ENCODE measurements at places on chromosomes 13 and 19.

GRCh38 chr13:96743296-96744089 lies 250.8 kb downstream of the OXGR1 start:
- DNase-seq: no peak

GRCh38 chr19:19115954-19116353 lies 22.3 kb downstream of the TMEM161A start:
- DNase-seq: no peak

- DNase-seq: no peak
Observed at GRCh38 chr19:27774337-27774736, 1438.6 kb downstream of the UQCRFS1 start.

- no peak for DNase-seq
Observed at GRCh38 chr19:1220976-1221903, 15.7 kb downstream of the STK11 start.

- no peak for DNase-seq
Observed at GRCh38 chr19:55368701-55369563, 1.3 kb downstream of the IL11 start.

DNA sequence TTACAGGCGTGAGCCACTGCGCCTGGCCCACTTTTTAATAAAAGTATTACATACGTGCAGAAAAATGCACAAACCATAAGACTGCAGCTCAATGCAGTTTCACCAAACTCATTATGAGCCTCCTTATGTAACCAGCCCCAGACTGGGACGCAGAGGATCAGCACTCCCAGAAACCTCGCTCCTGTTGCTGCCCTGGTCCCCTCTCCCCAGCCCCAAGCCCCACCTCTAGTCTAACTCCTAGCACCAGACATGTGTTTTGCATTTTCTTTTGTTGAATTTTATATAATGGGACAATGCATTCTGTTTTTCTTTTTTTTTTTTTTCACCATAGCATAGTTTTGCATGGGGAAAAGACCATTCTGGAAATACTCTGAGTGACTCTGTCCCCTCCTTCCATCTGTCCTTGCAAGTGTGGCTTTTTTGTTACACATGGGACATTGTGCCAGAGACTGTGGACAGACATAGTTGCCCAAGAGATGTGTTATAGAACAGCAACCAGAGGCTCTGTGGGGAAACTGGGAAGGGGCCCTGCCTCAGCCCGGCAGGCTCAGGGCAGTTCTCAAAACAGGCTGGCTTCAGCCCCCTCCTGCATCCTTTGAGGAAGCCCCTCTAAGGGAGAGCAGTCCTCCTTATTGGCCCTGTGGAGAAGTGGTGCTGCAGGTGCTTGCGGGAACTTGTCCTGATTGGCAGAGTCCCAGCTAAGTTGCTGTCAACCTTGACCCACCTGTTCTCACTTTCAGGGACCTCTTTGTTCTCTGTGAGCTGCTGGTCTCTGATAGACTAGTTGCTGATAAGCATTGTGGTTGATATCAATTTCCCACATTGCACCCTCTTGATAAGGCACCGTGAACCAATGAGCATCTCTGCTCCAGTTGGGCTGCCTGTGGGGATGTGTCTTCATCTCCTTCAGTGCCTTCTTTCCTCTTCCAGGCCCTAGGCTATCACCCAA lies 13.8 kb upstream of the OLFM4 start:
- no peak for DNase-seq

DNA sequence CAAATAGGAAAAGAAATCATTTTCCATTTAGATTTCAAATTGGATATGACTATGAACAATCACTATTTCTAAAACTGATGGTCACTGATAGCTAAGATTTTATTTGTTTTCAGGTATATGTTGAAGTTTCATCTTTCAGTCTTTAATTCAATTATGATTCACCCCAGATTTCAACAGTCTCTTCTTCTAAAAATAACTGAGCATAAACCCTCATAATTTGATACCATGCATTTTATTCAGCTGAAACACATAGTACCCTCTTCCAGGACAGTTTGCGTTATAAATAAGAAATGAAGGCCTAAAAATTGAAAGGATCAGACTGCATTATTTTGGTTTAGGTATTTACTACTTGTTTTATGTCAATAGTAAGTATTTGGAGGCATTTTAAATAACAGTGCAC lies 428.5 kb upstream of the NBEA start:
- DNase-seq: no peak

GRCh38 chr19:35645680-35646511 lies 2.2 kb upstream of the COX6B1 start:
- no peak for DNase-seq

DNA sequence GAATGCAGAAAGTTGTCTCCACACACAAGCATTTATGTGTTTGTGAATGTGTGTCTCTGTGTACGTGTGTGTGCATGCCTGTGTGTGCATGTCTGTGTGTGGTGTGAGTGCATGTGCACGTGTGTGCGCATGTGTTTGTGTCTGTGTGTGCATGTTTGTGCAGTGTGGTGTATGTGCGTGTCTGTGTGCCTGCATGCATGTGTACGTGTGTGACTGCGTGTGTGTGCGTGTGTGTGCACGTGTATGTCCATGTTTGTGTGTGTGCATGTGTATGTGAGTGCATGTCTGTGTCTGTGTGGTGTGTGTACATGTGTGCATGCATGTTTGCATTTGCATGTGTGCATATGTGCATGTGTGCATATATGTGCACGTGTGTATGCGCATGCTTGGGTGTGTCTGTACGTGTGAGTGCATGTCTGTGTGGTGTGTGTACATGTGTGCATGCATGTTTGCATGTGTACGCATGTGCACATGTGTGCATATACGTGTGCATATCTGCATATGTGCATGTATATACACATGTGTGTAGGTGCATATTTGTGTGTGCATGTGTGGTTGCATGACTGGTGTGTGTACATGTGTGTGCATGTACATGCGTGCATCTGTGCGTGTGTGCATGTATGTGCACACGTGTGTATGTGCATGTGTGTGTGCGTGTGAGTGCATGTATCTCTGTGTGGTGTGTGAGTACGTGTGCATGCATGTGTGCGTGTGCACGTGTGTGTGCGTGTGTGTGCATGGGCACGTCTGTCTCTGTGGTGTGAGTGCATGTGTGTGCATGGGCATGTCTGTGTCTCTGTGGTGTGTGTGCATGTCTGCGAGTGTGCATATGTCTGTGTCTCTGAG lies 8.2 kb upstream of the TMEM255B start:
- DNase-seq: no peak

GRCh38 chr13:99278200-99278599 lies 20.0 kb upstream of the GPR18 start:
- no peak for DNase-seq

GRCh38 chr13:46896341-46897137 lies at the start of gene HTR2A:
HTR2A (minus strand) TSS chr13:46897053; CDS start chr13:46895906, 1,147 bp downstream.
- DNase-seq: no peak

GRCh38 chr13:45333977-45334922 lies 6.7 kb downstream of the TPT1 start:
- DNase-seq: no peak

GRCh38 chr13:90336507-90336906 lies 1011.0 kb upstream of the MIR17HG start:
- DNase-seq: no peak

GRCh38 chr13:49584771-49585182 lies 581 bp downstream of the RCBTB1 start:
- DNase-seq: no peak

DNA sequence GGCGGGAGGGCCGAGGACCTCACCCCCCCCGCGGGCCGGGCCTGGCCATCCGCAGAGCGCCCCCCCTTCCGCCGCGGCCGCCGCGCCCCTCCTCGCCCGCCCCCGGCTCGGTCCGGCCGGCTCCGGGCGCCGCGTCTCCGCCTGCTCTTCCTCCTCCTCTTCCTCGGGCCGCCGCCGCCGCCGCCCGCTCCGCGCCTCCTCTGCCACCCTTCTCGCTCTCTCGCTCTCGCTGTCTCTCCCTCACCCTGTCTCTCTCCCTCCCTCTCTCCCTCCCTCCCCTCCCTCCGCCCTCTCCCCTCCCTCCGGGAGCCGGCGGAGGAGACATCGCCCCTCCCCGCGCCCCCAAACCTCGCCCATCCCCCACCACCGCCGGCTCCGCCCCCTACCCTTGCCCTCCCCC lies at the start of gene SHANK1:
TSS of gene SHANK1 (minus strand) at position 237 of the 400 bp plus-strand sequence. CDS start 2,883 bp downstream, outside the sequence.
- DNase-seq: no peak

DNA sequence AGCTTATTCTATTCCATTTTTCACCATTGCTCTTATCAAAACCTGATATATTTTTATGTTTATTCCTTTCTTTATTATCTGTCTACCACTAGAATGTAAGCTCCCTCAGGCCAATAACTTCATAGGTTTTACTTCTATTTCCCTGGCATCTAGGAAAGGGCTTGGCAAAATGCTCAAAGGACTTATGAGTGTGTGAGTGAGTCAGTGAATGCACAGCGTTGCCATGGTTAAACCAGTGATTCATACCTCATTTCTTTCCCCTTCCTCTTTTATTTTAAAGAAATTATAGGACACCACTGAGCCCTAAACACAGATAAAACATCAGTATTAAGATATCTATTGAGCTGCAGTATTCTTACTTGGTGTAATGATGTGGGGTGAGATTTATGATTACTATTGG lies 162.1 kb downstream of the GPC6 start:
- DNase-seq: no peak

- DNase-seq: no peak
Observed at GRCh38 chr19:7137120-7137519, 67.6 kb downstream of the ZNF557 start.

- DNase-seq: no peak
Observed at GRCh38 chr13:98843482-98843877, 91.0 kb upstream of the SLC15A1 start.

DNA sequence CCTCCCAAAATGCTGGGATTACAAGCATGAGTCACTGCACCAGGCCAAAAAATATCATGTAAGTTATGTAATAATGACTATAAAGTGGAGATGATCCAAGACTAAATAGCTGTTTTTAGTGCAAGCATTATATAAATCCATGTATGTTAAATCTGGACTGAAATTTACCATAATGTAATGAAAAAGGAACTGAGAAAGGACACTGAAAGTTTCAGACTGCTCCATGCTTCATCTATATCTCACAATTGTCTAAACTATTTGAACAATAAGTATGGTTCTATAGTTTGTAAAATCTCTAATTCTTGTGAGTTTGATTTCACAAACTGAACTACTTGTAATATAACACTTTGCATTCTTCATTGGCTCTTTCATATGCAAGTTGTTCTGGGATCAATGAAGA lies 2299.5 kb downstream of the PCDH9 start:
- DNase-seq: no peak

All from NCI-H748 treated with DMSO at 0.1 percent for 48 hours (cell line).